ENCODE measurements at places on chromosomes 16 and 17.

GRCh38 chr17:2851615-2852014, 55.4 kb downstream of the RAP1GAP2 start:
- no peak for DNase-seq

DNA sequence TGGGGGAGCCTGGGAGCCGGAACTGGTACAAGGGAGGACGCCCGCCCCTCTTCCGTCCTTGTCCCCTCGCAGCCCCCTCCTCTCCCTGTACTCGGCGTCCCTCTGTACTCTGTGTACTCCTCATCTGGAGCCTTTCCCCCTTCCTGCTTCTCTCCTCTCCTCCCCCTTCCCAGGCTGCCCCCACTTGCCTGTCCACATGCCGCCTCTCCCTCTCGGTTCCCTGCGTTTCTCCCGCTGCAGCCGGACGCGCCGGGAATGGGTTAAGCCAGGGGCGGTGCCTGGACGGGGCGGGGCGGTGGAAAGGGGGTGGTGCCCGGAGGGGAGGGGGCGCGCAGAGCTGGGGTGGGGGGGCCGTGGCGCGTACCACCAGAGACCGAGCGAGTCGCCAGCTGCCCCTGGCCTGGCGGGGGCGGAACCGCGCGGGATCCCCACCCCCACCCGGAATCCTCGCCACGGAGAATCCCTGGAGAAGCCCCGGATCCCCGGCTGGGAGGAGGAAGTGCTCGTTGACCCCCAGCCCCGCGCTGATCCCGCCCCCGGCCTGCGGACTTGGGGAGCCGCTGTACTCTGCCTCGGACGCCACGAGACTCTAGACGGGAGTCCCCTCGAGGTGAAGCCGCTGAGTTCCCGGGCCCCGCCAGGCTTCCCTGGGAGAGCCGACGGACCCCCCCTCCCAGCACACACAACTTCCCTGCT, 22.6 kb downstream of the GJD3 start:
- peak; percentile 95 for DNase-seq

DNA sequence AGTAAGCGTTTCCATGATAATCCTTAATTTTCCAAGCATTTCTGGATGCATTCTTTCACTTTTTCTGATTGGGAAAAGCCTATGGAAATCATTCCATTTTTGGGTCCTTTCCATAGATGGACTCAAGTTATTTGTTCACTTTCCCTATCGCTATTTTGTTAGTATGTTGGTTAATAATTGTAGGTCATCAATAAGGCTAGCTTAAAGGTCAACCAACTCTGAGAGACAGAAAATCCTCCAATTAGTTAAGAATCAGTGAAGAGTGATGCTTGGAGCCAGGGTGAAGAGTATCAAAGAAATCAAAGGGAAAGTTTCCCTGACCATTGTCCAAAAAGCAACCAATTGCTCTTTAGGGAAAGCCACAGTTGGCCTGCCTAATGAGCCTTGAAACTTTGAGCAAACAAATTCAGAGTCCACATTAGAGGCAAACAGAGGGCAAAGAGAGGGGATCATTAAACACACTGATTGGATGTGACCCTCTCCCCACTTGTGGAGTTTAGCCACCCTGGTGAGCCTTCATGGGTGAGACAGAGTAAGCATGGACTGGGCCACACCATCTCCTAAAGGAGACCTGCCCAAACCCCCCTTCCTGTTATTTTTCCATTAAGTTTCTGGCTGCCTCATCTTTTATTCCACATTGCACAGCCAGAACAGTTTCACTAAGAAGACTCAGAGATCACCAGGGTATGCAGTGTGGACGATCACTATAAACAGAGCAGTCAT, 133.4 kb upstream of the DYNLRB2 start:
- DNase-seq: peak; percentile 62

DNA sequence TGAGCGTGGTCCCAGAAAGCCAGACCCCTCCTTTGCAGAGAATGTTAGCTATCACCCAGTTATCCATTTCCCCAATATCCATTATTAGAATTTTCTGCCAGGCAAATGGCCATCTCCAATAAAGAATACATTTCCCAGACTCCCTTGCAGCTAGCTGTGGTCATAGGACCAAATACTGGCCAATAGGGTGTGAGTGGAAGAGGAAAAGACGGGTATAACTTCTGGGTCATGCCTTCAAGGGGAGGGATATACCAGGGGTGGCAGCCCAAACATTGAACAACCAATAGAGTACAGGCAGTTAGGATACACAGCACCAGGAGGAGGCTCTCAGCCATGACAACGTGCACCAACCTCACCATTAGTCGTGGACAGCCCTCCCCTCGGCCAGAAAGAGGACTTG, 26.1 kb upstream of the FOXF1 start:
- no peak for DNase-seq

DNA sequence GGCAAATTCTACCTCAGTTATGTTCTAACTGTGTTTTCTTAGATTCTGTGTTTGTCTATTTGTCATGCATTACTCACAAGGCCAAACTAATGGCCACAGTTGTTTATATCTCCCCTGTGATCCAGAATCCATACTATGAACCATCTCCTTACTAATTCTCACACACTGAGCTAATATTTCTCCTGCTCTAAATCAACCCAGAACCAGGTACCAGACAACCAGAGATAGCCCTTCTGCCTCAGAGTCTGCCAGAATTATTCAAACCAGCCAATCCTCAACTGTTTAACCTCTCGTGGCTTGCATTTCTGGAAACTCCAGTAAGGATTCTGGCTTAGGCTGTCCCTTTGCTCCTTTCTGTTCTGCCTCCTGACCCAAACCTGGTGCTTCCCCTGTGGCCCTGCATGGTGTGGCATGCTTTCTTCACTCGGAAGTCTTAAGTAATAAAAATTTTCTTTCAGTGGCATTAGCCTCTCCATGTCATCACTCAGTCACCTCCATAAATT, 59.4 kb downstream of the EFCAB5 start:
- DNase-seq: no peak

- peak; percentile 87 for DNase-seq
These were observed 346.9 kb downstream of the FOXL1 start for GRCh38 chr16:86925067-86925791.

GRCh38 chr17:80005360-80006338, 30.0 kb downstream of the TBC1D16 start:
- peak; percentile 76 for DNase-seq

Data from eye (tissue), 1 donor.